ENCODE measurements at places on chromosomes 5 and 9.

- no peak for DNase-seq
Observed at GRCh38 chr9:131537946-131538345, 6.9 kb upstream of the UCK1 start.

GRCh38 chr9:1231998-1232919 is 182.1 kb downstream of the DMRT2 start:
- no peak for DNase-seq

- no peak for DNase-seq
Observed at GRCh38 chr5:132406144-132406783, 36.8 kb downstream of the SLC22A5 start.

GRCh38 chr5:90528601-90529193 is 687 bp downstream of the LYSMD3 start:
- no peak for DNase-seq

GRCh38 chr5:22102823-22103359 is 750.3 kb downstream of the CDH12 start:
- DNase-seq = no peak

- DNase-seq = no peak
Observed at GRCh38 chr9:28342815-28343338, 769.6 kb upstream of the C9orf72 start.

- DNase-seq = no peak
Observed at GRCh38 chr5:128815201-128815600, 150.1 kb upstream of the SLC27A6 start.

DNA sequence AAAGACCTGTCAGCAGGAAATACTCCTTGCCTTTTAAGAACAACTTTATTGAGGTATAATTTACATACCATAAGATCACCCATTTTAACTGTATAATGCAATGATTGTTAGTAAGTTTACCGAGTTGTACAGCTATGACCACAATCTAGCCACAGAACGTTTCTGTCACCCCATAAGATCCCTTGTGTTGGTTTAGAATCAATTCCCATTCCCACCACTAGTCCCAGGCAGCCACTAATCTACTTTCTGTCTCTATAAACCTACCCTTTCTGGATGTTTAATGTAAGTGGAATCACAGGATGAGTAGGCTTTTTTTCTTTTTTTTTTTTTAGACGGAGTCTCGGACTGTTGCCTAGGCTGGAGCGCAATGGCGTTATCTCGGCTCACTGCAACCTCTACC is 4.4 kb downstream of the GPR107 start:
- no peak for DNase-seq

GRCh38 chr5:108451269-108451668 is 69.4 kb upstream of the FBXL17 start:
- no peak for DNase-seq

GRCh38 chr9:120306561-120306960 is 273.4 kb downstream of the CDK5RAP2 start:
- no peak for DNase-seq

DNA sequence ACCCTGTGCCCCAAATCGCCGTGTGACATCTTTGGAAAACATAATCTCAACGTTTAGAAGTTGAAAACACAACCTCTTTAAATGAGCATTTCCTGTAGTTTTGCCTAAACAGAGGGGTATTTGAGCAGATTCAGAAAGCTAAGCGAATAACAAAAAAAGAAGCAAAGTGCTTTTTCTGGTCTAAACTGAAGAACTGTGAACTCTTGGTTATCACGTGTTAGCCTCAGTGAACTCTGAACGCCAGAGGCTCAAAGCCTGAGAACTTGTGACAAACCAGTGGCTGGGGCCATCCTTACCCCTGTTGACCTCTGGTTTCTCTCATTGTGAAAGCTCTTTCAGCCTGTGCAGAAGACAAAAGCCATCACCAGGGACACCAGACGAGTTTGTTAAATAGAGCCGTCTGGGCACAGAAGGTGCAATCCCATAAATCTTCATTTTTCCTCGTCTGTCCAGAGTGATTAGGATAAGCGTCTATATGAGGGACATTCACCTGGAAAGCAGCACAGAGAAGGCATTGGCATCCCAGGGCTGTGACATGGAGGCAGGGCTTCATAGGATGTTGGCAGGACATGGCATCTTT is 61.4 kb upstream of the ICE1 start:
- DNase-seq = no peak

- no peak for DNase-seq
Observed at GRCh38 chr5:123227216-123227615, 138.2 kb downstream of the PRDM6 start.

GRCh38 chr5:167769846-167770413 is 521.5 kb upstream of the WWC1 start:
- no peak for DNase-seq

DNA sequence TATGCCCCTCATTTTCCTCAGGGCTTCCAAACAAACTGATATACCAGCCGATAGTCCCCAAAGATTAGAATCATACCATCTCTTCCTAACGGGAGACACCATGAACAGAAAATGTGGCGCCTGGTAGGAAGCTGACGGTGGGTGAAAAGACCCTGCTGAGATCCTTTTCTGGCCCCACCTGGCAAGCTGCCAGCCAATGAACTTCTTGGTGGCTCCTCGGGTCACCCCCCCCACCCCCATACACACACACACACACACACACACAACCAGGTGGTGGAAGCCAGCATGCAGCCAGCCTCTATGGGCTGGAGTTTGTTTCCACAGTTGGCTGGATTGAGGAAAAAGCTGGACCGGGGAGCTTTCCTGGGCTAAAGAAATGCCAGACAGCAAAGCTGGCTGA is 4.8 kb upstream of the CCIN start:
- no peak for DNase-seq

DNA sequence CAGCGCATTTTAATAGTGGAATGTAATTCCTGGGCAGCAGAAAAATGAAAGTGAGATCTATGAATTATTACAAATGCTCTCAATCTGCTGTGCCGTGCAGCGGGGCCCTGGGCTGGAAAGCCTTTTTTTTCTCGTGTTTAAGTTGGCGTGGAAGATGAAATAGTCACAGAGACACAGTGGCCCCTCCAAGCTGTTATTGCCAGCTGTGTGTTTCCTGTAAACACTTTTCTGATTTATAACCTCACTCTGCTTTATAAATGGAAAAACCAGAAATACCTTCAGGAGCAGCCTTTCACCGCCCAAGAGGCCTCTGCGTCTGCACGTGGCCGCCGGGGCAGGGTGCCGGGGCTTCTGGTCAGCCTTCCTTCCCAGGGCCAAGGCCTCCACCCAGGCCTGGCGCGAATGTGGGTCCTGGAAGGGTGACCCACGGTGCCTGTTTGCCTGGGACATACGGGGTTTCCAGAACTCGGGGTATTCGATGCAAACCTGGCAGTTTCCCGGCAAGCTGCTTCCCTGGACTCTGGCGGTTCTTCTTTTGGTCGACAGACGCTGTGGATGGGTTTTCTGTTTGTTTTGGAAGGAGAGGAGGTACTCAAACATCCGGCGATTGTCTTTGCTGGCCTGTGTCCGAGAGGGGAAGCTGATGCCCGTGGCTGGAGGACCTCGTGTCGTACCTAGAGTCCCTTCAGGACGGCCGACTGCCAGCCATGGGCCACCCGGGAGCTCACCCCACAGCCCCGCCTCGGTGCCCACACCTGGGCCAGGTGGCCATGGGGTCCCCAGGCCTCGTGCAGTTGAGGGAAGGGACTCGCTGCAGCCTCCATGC is 256.7 kb downstream of the PARP8 start:
- no peak for DNase-seq

DNA sequence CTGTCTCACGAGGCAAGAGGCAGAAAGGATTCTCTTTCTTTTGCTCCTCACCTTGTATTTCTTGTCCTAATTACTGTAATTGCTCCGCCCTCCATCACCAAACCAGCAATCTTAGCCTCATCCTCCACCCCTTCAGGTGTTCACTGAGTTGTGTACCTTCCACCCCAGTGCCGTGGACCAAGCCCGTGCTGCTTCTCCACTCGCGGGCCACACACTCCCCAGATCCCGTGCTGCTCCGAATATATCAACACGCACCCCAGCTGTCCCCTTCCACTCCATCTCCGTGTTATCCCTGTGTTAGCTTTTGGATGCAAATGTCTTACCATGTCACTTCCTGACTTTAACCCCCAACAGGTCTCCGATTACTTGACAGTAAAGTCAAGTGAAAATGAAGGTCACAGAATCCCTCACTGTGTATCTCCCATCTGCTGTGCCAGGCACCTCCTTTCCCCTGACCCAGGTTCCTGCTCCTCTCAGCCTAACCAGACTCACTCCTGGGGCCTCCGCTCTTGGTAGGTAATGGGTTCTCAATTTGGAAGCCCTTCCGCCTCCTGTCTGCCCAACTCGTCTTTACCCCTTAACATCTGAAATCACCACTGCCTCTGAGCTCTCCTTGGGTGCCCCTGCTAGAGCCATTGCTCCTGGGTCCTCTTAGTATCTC is 320.2 kb downstream of the MED10 start:
- DNase-seq = no peak

DNA sequence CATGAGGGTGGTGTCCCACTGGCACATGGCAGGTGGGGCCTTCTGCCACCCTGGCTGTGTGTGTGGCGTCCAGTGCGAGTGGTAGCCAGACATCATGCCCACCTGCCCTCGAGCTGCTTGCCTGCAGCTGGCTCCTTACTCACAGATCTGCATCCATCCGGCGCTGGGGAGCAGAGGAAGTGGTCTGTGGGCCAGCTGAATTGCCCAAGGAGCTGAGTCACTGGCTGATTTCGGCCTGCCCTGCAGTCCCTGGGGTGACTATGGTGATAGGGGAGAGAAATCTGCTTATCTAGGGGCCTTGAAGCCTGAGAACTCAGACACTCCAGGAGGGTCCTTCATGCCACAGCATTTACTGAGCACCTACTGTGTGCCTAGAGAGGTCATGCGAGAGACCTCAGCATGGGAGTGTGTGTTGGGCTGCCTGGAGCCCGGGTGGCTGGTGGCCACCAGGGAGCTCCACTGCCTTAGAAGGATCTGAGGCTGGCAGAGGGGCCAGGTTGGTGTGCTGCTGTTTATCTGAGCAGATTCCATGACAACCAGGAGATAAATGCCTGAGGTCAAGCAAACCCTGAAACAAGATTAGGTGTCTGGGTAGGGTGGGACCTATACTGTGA is 57.1 kb downstream of the SLC22A5 start:
- DNase-seq = peak; percentile 73

DNA sequence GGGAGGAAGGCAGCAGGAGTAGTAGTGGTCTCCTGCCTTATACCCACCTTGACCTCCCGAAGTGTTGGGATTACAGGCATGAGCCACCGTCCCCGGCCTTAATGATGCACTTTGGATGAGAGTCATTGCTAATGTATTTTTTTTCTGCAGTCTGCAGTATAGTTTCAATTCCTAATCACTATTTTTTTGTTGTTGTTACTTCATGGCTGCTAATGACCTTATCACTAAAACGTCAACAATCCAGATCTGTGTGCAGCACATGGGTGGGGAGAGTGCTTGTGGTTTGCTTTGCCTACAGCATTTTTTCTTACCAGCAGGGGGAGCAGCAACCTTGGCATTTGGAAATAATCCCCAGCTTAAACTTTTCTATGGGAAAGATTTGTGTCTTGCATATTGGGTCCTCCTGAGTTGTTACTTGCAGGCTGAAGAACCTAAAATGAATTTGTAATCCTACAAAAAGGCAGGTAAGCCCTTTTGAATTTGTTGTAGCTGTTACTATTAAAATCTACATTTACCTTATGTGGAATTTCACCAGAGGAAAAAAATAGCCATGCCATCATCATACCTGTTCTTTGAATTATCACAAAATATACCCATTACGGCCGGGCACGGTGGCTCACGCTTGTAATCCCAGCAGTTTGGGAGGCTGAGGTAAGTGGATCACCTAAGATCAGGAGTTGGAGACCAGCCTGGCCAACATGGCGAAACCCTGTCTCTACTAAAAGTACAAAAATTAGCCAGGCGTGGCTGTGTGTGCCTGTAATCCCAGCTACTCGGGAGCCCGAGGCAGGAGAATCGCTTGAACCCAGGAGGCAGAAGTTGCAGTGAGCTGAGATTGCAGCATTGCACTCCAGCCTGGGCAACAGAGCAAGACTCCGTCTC is 6.3 kb upstream of the MED7 start:
- DNase-seq = peak; percentile 71

DNA sequence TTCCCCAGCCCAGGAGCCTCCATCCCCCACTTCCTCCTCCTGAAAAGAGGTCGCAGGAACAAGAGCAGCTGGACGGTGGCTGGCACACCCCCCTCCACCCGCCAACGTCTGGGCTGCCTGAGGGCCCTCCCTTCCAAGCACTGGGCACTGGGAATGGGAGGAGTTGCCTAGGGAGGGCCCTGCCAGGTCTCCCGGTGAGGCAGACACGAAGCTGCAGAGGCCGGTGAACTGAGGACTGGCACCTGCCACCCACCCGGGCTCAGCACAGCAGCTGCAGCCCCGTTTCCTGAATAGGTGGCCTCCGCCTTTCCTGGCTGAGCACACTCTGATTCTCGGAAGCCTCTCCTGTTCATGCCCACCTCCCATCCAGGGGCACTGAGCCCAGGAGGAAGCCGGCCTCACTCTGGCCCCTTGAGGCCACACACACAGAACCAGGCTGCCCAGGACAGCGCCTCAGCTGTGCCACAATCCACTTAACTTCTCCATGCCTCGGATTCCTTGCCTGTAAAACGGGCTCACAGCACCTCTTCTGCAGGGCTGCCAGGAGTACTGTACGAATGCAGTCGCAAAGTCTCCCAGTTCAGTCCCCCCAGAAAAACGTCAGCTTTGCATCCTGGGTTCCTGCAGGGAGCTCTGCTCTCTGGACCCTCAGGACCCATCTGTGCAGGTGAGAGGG is 1.3 kb downstream of the NPDC1 start:
- DNase-seq = no peak

DNA sequence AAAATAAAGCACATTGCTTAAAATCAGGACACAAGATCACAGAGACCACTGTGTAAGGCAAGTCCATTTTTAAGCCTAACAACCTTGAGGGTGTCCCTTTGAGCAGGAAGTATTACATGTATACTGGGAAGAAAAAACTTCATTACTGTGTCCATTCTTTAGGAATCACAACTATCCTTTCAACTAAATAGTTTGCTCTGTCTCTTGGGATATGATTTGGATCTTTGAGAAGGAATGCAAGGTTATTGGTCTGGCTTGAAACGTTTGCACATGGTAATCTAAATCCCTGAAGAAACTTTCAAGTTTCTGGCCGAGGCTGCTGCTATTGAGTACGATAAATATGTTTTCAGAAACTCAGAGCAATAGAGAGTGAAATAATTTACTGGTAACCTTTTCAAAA is 923.0 kb upstream of the SEMA6A start:
- no peak for DNase-seq

GRCh38 chr9:75930730-75931321 is 40.4 kb downstream of the PCSK5 start:
- DNase-seq = no peak
